NCI-H2107 (cell line): ENCODE measurements at places on chromosomes 6 and 20.

DNA sequence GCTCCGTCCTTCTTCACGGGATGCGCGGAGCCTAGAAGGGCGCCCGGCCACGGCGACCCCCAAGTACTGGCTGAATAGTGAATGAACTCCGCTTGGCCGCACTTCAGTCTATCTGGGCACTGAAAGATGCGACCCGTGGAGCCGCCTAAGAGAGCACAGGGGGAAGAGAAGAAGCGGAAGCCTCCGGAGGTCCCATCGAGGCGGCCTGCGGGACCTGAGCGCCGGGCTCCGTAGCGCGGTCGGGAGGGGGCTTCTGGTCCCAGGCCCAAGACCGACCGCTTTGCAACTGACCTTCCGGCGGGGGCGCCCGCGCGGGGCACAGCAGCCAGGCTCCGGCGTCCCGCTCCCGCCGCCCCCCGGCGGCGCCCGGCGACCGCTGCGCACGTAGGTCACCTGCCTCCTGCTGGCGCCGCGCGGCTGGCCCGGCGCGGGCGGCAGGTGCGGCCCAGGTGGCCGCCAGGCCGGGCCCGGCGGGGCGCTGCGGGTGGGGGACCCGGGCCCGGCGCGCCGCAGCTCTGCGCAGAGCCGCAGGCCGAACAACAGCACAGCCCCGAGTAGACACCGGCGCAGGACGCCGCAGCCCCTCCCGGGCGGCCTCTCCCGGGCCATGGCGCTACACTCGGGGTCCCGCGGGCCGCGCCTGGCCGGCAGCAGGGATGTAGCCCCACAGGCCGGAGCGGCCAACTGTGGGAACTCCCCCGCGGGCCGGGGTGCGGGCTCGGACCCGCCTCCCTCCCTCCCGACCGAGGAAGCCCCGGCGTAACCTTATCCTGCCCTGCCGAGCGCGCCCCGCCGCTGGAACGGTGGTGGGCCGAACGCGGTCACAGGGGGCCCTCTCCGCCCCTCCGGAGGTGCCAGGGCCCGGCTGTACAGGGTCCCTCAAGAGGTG, at the start of gene METTL24:
METTL24 (minus strand) TSS at position 686 of the 889 bp plus-strand sequence; CDS start at position 609, 77 bp downstream.
- DNase-seq, result no peak

GRCh38 chr6:16257999-16258708, 19.8 kb downstream of the GMPR start:
- DNase-seq, result no peak

DNA sequence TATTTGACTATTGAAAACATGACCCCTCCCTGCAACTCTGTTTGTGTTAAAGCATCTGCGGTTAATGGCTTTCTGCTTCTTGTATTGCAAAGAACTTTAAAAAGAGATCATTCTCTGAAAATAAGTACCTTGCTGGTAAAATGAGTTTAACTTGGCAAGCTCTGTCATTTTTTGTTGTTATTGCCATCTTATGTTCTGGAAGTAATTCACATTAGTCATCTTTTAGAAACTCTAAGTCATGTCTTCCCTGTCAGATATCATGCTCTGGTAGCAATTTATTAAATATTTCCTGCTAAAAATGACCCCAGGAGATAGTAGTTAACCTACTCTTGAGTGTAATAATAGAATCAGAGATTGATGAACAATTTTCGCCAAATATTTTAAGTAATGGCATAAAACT, 890.6 kb downstream of the KIF16B start:
- DNase-seq, result no peak

- DNase-seq, result no peak
Measured at GRCh38 chr6:108661430-108661829, 100.7 kb downstream of the FOXO3 start.

DNA sequence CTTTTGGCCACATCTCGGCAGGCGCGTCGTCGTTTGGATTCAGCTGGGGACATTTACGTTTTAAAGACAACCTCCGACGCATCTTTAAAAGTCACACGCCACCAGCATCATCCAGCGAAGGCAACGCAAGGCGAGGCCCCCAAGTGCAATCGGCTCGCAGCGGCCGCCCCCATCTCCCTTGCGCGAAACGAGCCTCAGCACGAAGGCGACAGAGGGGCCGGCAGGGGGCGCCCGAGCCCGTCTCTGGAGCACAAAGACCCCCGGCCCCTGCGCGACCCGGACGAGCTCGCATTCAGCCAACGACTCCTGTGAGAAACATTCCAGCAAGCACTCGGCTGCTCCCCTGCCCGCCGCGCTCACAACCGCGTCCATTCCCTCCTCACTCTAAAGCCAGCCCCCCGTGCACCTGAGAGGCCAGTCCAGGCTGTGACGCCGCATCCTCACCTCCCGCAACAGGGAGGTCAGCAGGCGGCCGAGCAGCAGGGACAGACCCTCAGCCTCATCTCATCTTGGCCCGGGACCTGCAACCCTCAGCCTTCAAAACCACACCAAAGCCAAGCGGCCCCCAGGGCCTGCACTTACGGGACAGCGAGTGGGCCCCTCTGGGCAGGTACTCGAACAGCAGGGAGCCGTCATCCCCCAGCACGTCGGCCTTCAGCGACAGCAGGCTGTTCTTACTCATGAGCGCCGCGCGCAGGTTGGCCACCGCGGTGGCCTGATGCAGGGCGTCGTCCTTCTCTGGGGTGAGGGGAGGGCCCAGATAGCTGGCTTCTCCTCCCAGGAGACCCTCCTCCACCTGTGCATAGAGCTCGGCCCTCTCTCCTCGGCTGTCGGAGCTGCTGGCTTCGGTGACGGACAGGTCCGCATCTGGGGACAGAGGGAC, 35.8 kb downstream of the SLC2A4RG start:
- no peak for DNase-seq

DNA sequence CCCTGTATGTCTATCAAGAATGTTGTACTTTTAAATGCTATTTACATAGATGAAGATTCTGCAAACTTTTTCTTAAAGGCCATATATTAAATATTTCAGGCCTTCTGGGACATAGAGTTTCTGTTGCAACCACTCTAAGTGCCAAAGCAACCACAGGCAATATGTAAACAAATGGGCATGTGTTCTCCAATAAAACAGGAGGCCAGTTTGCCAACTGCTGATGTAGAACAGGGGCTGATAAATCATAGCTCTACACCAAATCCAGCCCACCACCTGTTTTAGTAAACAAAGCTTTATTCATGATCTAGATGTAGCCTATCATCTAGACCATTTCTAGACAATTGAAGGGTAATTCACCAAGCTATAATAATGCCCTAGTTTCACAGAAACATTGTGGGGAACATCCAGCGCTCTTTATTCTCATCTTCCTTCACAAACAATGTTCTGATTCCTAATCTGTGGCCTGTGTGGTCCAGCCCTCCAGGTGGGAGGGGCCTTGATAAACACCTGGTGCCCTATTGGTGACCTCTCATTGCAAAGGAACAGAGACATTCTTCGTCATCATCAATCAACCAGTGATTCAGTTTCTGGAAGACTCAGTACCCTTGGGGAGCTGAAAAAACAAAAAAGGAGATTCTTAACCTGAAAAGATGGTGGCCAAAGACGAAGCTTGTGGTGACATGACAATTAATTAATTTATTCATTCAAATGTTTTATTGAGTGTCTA, 80.2 kb downstream of the PREP start:
- DNase-seq, result no peak

DNA sequence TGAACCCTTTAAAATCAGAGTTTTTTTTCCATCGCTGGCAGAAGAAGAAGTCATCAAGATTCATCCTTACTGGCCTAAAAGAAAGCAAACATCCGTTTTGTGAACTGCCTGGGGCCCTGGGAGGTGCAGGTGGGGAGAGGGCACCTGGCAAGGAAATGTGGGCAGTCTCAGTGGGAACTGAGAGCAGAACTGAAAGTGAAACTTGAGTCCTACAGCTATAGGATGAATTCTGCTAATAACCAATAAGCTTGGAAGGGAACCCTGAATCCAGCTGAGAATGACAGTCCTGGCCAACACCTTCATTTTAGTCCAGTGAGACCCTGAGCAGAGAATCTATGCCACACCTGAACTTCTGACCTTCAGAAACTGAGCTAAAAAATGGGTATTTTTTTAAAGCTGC, 130.1 kb upstream of the ASCC3 start:
- peak; percentile 27 for DNase-seq

DNA sequence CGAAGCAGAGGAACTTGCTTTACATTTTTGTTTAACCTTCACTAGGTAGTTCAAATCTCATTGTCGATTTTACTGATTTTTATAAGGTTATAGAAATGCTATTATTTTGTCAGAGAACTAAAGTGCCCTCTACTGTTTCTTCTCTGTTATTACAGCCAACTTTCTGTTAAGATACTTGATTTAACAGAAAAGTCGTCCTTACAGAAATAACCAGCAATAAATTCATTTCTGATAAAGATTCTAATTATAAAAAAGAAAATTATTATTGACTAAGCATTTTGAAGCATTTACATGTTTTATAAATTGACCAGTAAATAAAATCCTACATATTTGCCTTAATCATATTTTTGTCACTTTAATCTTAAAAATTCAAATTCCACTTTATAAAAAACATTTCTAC, 60.8 kb downstream of the OGFRL1 start:
- DNase-seq, result no peak

DNA sequence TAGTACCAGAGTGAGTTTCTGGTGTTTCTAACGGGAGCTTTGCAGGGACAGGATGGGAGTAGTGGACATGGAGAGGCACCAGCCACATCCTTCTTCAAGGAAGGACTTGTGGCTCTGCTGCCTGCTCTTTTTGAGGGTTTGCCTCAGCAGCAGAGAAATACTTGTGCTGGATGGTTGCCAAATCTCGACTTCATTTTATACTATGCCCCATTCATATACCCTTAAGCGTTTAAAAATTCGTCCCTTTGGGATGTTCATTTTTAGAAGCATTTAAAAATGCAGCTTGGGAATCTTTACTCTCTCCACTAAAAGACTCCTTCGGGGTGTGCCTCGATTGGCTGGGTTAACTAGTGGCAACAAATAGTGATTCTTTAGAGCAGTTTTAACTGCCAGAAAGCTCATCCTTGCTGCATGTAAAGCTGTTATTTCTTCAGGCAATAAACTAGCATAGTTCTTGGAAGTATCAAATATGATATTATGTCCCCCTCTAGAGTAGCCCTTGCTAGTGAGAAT, 126.5 kb upstream of the B3GAT2 start:
- DNase-seq, result no peak

GRCh38 chr6:55704421-55704820, 125.4 kb upstream of the HMGCLL1 start:
- no peak for DNase-seq

DNA sequence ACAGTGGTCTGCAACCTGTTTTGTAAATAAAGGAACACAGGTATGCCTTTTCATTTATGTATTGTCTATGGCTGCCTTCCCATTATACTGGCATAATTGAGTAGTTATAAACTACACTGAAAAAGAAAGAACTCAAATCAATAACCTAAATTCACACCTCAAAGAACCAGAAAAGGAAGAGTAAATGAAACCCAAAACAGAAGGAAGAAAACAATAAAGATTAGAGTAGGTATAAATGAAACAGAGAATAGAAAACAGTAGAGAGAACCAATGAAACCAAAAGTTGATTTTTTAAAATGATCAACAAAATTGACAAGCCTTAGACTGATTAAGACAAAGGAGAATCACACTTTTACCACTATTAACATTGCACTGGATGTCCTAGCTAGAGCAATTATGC, 34.7 kb downstream of the FAM184A start:
- DNase-seq, result no peak

DNA sequence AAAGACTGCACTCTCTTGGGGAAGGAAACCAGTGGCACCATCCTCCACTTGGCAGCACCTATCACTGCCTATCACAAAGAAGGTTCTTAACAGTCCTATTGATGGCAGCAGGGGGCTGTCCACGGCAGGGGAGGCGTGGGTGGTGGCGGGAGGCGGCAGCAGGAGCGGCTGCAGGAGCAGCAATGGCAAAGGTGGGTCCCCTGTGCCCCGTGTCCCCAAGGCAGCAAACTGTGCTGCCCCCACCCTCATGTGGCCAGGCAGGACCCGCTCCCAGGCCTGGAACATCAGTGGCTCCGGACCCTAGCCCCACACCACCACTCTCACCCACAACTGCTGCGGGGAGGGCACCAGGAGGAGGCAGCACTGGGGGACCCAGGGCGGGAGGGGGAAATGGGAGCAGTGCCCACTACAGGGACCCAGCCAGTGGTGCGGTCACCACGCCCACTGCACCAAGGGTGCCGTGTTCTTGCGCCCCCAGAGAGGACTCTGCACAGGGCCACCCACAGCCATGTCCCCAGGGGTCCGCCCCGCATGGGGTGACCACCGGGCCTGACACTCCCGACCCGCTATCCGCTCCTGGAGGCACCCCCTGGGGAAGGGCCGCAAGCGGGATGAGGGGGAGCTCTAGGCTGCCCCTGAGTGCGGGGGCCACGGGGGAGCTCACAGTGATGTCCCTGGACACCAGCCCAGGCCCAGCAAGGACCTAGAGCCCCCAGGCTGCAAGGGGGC, 54.6 kb downstream of the GMDS start:
- DNase-seq, result no peak

DNA sequence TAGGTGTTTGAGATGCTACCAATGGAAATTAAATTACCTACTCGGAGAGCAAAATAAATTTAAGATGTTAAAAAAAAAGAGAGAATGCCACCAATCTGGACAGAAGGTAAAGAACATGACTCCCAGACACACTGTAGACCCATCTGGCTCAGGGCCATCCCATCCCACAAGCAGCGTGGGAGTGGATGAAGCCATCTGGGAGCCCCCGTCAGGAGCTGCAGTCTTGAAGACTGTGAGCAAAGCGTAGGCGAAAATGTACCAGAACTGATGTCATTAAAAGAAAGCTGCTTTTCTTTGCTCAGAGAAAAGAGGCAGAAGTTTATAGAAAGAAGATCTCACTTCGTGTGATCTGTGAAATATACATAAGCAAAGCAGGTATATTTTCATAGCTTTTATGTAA, 815.7 kb downstream of the QKI start:
- DNase-seq, result no peak

DNA sequence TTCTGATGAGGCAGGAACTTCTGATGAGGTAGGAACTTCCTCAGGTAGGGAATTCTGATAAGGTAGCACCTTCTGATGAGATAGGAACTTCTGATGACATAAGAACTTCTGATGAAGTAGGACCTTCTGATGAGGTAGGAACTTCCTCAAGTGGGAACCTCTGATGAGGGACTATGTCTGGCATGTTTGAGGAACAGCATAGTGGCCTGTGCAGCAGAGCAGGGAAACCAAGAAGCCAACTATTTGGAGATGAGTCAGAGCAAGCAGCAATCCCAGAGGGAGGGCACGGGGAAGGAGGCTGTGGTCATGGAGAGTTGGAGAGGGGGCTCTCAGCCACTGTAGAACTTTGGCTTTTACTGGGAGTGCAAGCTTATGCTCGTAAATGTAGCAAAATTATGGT, 132.4 kb downstream of the CFAP61 start:
- no peak for DNase-seq

DNA sequence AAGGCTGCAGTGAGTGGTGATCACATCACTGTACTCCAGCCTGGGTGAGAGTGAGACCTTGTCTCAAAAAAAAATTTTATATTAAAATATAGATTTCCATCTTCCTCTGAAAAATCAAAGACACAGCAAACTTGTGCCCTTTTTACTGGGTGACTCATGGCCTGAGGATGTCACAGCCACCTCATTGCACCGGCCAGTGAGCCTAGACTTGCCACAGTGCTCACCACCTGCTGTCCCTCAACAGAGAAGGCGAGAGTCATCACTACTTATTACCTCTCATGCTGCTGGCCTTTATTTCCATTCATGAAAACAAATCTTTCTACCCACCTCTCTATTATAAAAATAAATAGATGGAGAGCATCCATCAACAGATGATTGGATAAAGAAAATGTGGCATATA, 295.8 kb downstream of the PREX1 start:
- no peak for DNase-seq
